ENCODE measurements at places on chromosomes 12 and 14.

- DNase-seq = no peak
Measured at GRCh38 chr14:59309291-59309900, 120.9 kb downstream of the DAAM1 start.

DNA sequence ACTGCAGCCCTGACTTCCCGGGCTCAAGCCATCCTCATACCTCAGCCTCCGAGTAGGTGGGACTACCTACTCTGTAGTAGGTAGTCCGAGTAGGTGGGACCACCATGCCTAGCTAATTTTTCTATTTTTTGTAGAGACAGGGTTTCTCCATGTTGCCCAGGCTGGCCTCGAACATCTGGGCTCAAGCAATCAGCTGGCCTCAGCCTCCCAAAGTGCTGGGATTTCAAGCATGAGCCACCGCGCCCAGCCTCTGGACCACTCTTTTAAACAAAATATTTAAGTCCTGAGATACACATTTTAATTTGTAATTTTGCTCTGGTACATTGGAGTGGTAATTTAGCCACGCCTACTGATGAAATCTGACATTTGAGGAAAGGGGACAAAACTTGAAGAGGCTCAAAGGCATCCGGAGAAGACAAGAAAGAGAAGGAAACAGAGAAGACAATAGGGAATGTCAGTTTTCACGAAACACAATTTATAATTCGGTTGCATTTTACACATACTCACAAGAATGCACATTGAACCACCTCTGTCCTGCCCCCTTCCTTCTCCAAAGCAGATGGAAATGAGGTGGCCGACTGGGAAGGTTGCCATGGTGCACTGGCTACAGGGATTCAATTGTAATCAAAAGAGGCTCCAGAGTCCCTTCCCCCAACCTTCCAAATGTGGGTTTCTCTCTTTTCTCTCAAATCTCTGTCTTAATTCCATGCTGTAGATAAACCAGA, 9.7 kb upstream of the TUBA1A start:
- no peak for DNase-seq

DNA sequence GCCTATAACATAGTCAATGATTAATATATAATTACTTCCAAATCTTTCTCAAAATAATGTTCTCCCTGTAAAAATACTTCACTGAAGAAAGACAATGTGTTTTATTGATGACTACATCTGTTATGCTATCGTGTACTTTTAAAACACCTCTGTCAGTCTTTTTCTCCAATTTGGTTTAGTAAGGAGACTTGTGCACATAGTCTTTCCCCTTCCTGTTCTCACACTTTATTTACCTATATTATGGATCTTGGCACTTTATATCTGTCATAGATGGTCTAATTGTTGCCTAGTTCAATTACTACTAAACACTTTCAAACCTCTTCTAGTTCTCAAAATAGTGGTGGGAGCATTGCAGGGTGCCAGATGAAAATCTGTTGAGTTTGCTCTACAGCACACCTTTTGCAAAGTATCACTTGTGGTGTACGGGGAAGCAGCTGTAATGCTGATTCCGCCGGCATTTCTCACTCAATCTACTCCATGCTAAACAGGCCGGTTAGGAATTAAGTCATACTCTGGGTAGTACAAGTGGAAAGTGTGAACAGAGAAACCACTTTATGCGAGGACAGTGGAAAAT, 1.1 kb upstream of the INSM2 start:
- no peak for DNase-seq

GRCh38 chr12:14366209-14367039, 942 bp downstream of the ATF7IP start:
- DNase-seq = no peak

DNA sequence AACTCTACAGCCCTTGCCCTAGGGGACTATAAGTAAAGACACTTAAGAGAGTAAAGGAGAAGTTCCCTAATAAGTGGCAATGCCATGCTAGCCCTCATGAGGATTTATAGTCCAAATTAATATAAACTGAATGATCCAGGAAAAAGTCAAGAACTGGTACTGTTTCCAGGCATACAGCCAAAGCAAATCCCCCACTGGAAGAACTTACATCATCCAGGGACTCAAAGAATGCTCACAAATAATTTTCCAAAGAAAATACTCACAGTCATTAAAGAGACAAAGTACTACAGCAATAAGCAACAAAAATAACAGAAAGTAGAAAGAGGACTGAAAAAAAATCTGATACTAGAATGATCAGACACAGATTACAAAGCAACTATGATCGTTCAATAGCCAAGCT, 79.7 kb upstream of the RAP1B start:
- DNase-seq = no peak

DNA sequence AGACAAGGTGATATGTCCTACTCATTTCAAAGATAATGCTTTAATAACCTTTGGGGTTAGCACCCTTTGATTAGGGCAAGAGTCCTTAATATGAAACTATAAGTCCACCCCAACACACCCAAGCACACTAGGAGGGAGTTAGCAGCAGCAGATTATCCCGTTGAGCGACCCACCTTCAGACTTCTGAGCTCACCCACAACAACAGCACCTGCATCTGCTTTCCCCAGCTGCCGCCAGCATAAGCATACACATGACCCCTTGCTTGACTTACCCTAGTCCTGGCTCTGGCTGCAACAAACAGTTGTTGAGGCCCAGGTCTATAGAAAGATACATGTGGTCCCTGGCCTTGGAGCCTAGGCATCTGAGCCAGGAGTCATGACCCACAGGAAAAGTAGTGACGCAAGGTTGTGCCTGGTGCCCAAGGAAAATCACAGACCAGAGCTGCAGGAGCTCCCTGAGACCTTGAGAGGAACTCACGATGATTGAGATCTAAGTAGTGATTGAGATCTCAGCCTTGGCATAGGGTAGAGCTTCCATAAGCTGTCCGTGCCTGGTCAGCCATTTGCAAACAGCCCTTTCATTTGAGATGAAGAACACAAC, 19.0 kb downstream of the ZDHHC22 start:
- DNase-seq = no peak

- no peak for DNase-seq
Measured at GRCh38 chr14:99850709-99851108, 57.5 kb downstream of the EML1 start.

DNA sequence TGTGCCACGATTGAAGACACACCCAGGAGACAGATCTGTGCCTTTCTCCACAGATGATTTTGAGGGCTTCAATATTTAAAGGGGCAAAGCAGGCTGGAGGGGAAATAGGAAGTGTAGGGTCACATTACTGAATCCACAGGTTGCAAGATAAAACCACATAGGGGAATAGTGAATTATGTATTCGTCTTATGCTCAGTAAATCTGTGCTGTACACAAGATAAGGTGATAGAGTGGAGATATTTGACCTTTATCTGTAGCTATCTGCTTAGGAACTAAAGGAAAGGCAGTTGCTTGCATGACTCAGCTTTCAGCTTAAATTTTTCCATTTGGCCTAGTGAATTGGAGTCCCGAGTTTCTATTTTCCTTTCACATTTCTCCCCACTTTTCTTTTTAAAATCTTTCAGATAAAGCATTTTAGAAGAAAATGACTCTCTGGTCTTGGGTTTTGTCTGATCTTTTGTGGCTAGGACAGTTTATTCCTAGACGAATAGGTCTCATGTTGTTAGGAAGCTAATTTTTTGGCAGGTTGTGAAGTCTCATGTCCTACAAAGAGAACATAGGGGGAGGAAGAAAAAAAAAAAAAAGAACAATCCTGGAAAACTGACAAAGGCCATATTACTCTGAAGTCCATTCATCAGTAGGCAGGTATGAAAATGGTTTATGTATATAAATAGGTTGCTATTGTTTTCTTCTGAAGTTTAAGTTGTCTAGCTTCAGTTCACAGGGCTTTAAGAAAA, 55.4 kb downstream of the FBXO33 start:
- no peak for DNase-seq

DNA sequence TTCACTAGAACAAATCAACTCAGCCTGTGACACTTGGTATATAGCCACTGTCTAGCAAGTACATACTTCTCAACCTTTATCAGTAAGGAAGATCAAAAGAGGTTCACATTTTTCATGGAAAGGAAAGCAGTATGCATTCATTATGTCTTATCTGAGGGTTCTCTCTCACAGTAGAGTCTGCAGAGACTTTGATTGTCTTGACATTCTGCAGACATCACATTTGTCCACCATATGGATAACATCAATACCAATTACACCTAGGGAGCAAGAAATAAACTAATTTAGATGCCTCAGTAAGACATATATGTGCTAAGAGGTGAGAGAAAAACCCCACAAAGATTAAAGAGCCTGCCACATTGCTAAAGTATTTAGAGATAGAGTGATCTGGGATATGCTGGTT, 110.8 kb upstream of the SLC35F4 start:
- DNase-seq = no peak

GRCh38 chr12:51372021-51372420, 19.2 kb downstream of the GALNT6 start:
- no peak for DNase-seq

DNA sequence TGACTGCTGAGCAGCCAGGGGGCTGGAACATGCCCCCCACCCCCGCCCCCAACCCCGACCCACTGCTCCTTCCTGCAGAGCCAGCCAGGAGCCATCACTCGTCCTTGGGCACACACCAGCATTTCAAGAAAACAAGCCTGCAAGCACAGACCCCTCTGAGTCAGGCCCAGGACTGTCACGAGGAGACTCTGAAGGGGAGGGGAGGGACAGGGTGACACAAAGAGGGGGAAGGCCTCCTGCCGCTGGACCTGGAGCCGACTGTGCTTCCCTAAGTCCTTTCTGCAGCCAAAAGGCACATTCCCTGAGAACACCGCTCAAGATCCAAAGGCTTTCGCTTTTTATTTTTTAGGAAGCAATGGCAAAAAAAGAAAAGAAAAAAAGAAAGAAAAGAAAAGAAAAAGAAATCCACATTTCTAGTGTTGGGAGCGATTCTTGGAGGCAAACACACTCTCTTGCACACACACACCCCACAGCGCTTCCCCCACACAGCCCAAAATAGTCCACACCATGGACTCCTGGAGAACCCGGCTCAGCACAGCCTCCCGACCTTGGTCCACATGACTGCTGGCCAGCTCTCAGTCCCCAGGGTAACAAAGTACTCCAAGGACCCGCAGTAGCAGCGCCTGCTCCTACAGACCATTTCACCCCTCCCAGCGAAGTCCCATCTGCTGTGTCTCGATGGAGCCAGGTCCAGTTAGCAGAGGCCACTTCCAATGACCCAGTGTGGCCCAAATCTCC, 101.7 kb downstream of the DPF3 start:
- DNase-seq = no peak

DNA sequence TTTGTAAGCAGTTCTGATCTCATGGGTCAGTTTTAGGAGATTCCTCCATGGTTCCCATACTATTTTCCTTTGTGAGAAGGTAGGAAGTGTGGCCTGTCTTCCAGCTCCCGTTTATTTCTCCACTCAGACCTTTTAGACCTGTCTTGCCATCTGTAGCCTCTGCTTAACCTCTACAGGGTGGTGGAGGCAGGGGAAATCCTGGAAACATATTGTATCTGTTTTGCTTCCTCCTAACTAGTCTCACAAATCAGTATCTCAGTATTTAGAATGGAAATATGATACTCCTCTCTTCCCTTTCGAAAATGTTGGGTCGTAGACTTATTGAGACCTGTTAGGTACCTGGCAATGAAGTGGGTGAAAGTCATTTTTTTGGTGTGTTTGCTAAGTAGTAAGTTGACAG, 399.4 kb upstream of the RGS6 start:
- DNase-seq = no peak

Data from activated T-cell treated with anti-CD3 and anti-CD28 coated beads, Interleukin-2, amount 50 U/mL, for 1 hour (primary cell).